Caco-2 (cell line): ENCODE measurements at places on chromosomes 7 and 10.

DNA sequence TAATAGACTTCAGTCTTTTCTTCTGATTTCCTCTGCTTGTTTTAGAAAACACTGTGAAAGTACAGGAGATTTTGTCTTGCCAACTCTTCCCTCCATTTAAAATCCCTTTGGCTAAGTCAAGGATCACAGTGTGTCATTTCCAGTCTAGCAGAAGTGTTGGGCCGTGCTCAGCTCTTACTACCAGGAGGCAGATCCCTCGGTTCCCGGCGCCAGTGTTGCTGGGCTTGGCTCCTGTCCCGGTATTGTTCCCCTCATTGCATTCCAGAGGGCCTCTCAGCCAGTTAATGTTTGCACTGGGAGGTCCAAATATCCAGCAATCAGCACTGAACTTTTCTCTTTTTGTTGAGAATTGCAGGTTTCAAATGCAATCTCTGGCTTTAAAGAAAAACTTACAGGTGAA is 612.1 kb upstream of the MGMT start:
- DNase-seq, result no peak

DNA sequence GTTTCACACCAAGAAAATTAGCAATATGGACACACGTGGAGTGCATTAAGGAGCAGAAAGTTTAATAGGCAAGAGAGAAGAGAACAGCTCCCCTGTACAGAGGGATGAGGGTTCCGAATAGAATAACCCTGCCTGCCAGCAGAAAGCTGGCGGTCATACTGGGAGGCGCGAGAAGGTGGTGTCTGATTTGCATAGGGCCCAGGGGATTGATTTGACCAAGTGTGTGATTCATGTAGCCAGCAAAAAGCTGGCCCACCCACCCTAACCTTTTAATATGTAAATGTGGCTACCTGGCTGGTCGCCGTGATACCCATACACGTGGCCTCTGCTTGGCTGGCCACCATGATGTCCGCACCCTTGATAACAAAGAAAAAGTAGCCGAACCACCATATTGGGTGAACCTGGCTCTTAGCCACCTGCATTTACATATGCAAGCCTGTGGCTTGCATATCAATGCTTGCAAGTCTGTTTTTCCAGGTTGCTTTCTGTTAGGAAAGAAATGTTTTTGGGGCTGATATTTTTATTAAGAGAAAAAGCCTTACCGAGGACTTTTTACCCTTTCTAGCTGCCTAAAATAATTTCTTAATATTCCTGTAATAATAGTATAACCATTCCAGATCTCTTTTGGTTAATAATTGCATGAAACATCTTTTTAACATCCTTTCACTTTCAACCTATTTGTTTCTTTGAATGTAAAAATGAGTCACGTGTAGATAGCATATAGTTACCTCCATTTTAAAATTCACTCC is 20.5 kb upstream of the VWDE start:
- no peak for DNase-seq

DNA sequence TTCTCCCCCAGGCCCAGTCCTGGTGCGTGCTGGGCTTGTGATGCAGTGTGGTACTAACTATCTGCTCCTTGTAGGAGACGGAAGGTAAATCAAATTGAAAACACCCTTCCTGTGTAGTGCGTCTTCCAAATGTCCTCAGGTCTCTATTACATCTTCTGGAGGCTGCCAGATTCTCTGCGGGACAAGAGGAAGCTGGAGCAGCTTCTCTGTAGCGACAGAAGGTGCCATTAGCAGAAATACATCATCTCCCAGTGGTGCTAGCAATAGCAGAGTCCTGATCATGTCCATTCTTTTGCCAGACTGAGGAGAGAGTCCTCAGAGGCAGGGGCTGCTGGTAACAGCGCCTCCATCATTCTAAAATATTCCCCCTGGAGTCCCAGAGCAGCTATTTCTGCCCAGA is 675.2 kb downstream of the LRMDA start:
- no peak for DNase-seq

DNA sequence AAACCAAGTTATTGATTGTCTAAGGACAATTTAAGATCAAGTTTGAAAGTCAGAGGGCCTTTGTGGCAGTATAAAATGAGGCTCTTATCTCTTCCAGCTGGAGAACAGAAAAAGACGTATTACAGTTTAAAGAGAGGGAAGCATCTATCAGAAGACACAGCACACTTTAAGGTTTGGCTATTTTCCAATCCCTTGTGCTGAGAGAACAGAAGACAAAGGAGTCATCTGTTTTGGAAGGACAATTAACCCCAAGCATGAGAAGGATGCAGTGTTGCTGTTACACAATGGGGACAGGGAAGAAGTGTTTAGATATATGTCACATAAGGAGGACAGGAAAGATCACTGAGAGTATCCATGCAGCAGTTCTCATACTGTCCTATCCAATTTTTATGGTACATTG is 1224.2 kb upstream of the SORCS1 start:
- no peak for DNase-seq

- no peak for DNase-seq
Observed at GRCh38 chr7:151411551-151411950, 1.7 kb upstream of the WDR86 start.

- no peak for DNase-seq
Observed at GRCh38 chr7:159105832-159106811, 38.5 kb downstream of the VIPR2 start.

DNA sequence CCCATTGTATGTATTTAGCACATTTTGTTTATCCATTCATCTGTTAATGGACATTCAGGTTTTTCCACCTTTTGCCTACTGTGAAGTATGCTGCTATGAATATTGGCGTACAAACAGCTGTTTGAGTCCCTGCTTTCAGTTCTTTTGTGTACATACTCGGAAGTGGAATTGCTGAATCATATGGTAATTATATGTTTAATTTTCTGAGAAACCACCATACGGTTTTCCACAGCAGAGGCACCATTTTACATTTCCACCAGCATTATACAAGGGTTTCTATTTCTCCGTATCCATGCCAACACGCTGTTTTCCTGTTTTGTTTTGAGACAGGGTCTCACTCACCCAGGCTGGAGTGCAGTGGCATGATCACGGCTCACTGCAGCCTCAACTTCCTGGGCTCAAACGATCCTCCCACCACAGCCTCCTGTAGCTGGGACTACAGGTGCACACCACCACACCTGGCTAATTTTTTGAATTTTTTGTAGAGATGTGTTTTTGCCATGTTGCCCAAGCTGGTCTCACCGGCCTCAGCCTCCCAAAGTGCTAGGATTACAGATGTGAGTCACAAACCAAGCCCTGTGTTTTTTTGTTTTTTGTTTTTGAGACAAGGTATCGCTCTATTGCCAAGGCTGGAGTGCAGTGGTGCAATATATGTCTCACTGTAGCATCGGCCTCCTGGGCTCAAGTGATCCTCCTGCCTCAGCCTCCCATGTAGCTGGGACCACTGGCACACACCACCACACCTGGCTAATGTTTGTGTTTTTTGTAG is 22.1 kb upstream of the FBXW4 start:
- DNase-seq, result no peak

DNA sequence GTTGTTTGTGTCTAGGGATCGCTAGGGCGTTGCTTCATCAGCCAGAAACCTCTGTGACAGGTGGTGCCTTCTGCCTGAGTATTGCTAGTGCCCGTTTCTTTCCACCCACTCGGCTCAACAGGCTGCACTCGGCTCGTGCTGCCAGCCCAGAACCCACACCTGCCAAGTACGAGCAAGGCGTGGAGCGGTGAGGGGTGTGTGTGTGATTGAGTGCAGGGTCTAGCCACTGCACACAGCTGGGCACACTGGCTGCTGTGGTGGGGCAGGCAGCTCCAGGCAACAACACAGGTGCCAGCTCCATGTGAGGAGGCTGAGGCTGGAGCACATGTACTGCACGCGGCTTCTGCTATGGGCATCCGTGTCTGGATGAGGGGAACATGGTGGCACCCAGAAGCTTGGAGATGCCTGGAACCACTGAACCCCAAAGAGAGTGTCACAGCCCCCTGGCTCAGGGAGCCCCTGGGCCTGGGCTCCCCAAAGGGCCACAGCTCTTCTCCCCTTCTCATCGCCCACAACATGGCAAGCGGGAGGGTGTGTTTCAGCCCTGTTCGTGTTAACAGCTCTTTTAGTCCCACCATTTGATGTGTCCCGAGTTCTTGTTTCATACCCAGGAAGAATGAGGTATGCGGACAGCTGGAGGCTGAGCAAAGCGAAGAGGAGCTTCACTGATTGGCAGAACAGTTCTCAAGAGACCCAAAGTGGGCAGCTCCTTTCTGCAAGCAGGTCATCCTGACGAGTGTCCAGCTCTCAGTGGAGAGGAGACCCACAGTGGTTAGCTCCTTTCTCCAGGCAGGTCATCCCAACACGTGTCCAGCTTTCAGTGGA is 78.1 kb downstream of the HDAC9 start:
- DNase-seq, result no peak

- no peak for DNase-seq
Observed at GRCh38 chr10:6722616-6723004, 142.5 kb upstream of the PRKCQ start.

DNA sequence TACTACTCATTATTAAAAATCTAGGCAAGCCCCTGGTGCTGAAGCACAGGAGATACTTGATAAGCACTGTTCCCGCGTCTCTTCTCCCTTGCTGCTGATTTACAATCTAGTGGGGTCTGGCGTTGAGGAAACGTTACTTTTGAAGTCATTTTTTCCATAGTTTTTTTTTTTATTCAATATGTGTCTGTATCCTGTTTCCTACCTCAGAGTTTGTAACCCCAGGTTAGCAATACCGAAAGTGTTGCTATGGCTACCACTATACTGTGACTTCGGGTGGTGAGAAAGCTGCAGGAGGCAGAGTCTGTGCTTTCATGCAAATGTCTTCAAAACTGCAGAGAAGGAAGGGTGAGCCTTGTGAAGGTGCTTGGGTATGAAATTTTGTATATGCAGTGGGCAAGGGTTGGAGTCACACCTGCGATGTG is 458.8 kb upstream of the GHITM start:
- no peak for DNase-seq

DNA sequence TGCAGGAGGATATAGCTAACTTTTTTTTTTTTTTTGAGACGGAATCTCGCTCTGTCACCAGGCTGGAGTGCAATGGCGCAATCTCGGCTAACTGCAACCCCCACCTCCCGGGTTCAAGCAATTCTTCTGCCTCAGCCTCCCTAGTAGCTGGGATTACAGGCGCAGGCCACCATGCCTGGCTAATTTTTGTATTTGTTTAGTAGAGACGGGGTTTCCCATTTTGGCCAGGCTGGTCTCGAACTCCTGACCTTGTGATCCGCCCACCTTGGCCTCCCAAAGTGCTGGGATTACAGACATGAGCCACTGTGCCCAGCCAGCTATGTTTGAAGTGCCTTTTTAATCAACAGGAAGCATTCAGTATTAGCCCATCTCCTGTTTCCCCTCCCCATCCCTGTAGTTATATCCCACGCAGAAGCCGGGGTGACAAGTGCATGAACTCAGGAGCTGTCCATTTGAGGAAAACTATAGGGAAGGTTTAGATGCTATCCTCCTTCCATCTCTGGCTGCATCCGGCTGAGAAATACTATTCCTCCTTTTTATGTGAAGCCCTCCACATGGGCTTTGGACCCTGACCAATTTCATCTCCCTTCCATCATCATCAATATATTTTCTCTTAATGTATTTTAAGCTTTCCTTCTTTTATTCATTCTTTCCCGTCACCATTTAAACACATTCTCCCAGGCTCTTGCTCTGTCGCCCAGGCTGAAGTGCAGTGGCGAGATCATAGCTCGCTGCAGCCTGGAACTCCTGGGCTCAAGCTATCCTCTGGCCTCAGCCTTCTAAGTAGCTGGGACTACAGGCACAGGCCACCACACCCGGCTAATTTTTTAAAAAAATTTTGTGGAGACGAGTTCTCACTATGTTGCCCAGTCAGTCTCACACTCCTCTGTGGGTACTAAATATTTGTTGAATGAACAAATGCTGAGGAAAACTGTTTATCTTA is 1.3 kb upstream of the POT1 start:
- DNase-seq, result no peak

GRCh38 chr7:17486835-17487234 is 188.4 kb downstream of the AHR start:
- no peak for DNase-seq

DNA sequence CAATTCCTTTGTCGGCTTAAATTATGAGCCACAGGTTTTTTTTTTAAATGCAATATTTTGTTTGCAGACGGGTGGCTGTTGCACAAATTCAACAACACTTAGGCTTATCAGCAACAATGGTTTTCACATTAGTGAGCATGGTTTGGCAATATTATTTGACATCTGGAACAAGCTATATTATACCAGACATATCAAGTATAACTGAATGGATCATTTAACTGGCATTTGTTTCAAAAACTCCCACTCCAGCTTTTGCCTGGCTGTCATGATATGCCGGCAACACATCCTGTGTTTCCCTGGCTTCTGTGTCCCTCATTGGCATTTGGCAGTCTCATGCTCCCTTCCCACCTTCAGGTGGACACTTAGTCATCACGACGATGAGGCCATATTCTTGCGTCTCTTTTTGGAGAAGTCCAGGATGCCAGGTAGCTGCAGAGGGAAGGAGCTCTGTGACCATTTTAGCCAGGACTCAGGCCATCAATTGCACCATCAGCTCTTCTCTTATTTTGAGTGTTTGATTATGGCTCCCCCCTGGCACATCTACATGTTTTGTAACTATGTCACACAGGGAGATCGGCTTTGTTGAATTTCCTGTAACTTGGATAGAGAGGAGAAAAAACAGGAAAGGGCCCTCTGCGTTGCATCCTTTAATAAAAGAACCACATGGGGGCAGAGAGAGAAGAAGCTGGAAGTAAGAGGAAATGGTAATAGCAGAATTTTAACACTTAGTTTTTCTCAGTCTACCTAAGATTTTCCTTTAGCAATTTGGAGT is 413.9 kb downstream of the LRMDA start:
- no peak for DNase-seq

- DNase-seq, result no peak
Observed at GRCh38 chr10:97159646-97160305, 26.0 kb downstream of the SLIT1 start.

GRCh38 chr7:132739271-132739955 is 163.1 kb upstream of the PLXNA4 start:
- no peak for DNase-seq

GRCh38 chr10:35607475-35608327 is 2.6 kb downstream of the GJD4 start:
- no peak for DNase-seq

DNA sequence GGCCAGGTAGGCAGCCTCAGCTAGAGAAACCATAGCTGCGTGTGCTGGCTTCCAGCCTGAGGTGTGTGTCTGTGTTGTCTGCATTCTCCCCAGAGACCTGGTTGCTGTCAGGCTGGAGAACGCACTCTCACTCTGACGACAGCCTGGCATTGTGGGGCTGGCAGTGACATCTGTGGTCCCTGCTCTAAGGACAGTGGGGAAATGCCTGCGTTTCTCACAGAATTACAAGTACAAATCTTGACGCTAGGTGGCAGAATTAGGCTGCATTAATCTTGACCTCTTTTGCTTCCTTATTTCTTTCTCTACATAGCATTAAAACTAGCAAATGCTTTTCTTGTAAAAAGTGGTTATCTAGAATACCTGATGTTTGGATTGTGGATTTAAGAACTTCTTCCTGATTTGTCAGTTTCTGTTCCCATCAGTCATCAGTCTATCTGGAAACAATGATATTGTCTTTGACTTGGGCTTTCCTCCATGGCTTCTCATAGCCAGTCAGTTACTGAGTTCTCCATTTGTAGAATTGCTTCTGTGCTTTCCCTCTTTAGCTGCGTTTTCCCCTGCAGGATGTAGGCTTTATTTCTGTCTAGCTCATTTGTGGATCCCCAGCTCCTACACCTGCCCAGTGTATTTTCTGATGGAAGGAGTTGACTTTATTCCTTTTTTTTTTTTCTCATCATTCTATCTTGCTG is 86.0 kb downstream of the FANK1 start:
- DNase-seq, result no peak
